ENCODE measurements at places on chromosomes 2 and 18.

GRCh38 chr2:232876978-232877441 lies 6.9 kb downstream of the SNORC start:
- DNase-seq: no peak

DNA sequence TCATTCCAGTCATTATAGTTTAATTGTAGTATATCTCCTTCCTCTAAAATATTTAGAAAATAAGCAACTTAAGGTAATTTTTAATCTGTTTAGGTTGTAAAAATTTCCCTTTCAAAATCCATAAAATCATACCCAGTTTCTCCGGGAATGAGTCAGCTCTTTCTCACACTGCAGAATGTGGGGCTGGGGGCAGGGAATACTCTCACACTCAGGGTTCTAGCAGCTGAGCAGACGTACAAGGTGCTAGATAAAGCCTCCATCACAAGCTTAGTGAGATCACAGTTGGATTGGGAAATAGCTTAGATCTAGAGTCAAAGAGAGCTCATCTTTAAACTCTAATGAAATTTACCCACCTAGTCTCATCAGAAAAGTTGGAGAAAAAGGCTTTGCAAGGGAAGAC lies 79.9 kb upstream of the FAM237A start:
- no peak for DNase-seq

DNA sequence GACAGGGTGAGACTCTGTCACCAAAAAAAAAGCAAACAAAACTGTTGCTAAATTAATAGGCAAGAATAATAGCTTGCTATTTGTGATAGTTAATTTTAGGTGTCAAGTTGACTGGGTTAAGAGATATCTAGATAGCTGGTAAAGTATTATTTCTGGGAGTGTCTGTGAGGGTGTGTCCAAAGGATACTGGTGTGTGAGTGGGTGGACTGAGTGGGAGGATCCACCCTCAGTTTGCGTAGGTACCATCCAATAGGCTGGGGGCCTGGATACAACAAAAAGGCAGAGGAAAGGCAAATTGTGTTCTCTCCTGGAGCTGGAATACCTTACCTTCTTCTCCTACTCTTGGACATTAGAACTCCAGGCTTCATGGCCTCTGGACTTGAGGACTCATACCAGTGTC lies 15.0 kb downstream of the DUSP11 start:
- DNase-seq: no peak

DNA sequence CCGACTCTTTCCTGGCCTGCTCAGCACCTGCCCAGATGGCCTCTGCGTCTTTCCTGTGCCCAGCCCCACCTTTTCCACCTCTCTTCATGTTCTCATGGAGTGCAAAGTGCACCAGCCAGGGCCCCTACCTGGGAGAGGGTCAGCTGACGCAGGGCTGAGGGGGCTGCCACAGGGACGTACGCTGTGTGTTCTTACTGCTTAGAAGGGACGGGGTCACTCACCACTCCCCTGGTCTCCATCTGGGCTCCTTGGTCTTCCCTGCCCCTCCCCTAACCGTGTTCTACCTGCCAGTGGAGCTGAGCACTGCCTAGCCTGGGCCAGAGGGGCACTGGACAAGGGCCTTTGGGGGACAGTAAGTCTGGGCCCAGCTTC lies 8.6 kb downstream of the ERFE start:
- no peak for DNase-seq

DNA sequence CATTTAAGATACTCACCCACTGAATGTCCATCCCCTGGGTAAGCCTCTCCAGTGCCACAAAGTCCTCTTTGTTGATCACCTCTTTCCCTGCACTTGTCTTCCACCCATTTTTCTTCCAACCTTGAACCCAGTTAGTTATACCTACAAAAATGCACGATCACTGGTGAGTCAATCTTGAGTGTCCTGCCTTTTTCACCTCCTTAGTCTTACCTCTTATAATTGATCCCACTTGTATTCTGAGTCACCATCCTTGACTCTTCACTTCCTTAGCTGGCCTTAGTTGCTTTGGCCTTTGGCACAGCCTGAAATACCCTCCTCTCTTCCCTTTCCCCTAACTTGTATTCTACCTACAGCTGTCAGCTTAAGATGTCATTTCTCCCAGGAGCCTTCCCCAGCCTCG lies 10.2 kb downstream of the RNASEH1 start:
- no peak for DNase-seq

GRCh38 chr2:188720811-188721605 lies 253.2 kb upstream of the COL3A1 start:
- no peak for DNase-seq

GRCh38 chr2:237150831-237151375 lies 65.2 kb downstream of the COPS8 start:
- DNase-seq: no peak
